ENCODE measurements at places on chromosomes 11 and 22.

- DNase-seq = peak; percentile 55
These were observed 2.4 kb upstream of the ARSA start for GRCh38 chr22:50630376-50630775.

DNA sequence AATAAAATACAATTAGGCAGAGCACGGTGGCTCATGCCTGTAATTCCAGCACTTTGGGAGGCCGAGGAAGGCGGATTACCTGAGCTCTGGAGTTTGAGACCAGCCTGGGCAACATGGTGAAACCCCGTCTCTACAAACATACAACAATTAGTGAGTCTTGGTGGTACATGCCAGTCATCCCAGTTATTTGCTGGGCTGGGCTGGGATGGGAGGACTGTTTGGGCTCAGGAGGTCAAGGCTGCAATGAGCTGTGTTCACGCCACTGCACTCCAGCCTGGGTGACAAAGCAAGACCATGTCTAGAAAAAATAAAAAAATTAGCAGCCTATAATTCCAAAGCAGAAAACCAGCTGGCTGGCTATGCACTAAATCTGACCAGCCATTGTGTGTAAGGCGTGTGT, 35.1 kb downstream of the APOL3 start:
- no peak for DNase-seq

DNA sequence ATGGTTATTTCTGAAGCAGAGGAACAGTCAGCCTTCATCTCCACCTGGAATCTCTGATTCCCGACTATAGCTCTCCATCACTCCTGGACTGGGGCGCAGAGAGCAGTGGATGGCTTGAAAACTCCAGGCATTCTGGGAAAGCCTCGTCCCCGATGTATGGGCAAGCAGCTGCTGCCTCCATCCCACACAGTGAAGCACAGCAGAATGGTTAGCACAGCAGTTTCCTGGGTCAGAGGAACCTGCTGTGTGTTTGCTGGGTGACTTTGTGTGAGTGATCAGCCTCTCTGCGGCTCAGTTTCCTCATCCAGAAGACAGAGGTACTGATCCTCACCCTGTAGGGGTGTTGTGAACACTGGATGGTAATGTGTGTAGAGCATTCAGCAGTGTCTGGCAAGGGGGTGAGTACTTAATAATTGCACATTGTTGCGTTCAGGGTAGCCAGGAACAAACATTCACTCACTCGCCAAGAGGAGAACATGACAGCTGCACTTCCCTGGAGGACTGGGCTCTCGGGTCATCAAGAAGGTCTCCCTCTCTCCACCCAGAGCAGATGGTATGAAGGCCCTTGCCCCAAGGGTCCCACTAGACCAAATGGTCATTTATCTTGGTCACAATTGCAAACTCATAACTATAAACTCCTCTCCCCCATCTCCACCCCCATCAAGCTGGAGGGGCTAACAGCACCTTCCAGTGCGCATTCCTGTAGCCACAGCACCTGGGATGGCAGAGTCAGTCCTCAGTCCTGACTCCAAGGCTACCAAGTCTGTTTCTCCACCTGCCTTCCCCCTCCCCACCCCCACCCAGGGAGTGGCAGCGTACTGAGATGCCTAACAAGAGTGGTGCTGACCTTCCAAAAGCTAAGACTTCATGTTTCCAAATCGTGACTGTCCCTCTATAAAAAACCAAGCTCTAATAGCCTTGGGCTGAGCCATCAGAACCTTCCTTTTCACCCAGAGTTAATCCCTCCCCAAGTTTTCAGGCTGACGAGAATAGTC, 1.5 kb upstream of the CHST1 start:
- DNase-seq = no peak

DNA sequence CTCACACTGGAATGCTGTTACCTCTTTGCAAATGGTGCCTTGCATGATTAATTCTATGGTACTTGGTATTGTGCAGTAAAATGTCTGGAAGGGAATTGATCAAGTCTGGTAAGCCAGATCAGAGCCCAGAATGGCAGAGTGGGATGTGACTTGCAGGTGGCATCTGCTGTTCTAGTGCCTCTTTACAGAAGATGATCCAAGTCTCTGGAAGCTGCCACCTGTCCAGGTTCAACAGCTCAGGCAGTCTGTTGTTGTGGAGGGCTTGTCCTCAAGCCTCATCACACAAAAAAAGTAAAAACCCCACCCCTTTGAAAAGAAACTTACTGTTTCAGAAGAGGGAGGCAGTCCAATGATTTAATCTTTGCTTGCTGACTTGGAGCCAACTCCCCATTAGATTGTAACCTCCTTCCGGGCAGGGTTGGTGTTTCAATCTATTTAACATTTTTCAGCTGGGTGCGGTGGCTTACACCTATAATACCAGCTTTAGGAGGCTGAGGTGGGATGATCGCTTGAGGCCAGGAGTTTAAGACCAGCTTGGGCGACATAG, 17.1 kb downstream of the ZNRF3 start:
- DNase-seq = no peak

GRCh38 chr22:32800994-32801536, 440 bp upstream of the TIMP3 start:
- no peak for DNase-seq

DNA sequence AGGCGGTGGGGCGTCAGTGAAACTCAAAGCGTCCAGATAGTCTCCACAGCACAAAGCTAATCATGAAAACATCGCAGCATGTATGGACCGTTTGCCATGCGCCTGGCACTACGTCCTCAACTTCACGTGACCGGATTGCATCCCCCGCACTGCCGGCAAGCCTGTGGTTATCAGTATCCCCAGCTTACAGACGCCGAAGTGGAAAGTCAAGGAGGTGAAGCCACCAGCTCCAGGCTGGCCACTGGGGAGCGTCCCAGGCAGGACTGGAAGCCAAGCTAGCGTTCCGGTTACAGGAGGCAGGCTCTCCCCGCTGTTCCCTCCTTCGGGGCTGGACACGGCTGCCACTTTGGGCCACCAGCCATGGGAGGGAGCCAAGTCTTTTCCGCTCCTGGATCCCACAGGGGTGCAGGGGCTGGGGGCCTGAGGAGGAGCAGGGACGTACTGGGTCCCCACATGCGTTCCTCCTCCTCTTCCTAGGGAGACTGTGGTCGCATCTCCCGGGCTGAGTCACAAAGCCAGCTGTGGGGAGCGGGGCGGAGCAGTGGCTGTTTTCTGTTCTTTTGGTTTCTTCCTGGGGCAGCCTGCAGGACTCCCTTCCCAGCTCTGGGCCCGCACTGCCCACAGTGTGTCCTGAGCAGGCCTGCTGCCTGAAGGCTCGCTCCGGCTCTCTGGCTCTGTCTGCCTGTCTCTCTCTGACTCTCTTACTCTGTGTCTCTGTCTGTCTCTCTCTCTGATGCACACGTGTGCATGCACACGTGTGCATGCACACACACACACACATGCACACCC, 4.3 kb upstream of the OSBPL5 start:
- peak; percentile 83 for DNase-seq

DNA sequence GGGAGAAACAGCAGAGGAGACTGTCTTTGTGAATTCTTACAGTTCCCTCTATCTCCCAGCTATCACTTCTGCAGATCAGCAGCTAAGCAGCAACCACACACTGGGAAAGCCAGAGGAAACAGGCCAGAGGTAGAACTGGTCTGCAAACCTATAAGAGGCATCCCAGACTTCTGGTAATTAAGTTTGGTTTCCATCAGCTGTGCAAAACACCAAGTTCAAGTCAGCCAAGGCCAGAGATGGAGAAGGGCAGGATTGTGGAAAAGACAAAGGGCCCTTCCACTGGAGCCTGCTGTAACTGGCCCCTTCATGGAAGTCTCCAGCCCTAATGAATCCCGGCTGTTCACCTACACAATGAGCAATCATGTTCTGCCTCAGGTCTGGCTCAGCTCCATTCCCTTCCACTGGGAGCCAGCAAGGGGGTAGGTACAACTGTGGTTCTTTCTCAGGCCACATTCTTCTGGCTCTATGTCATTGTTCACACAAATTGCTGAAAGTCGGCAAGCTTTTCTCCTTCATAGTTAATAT, 4.6 kb upstream of the PAMR1 start:
- DNase-seq = no peak

DNA sequence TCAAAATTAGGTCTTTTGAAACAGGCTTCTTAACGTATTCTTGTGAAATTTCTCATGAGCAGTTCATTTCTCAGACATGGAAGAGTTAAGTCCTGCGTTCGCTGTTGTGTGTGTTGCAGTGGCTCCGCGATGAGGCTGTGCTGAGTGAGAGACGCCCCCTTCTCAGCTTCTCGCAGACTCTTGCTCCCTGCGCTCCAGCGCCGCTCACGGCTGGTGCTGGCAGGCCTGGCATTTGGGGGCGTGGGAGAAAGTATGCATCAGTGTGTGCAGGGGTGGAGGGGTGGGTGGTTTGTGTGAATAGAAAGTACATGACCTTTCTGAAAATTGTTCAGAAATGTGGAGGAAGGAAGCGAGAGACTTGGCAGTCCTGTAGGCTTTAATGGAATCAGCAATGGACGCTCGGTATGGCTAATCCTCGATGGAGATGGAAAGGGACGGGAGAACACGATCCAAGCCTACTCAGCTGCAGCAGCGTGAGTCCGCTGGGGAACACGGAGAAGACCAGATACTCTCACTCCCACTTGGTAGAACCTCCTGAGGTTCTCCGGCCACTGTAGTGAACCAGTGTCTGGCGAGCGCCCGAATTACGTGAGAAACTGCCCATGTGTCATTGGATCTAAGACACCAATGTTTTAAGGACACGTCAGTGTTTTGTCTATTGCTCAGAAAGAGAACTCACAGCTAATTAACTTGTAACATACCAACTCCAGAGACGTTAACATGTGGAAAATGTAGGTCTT, 5.9 kb downstream of the TAB1 start:
- DNase-seq = peak; percentile 52

GRCh38 chr11:90704510-90704909, 481.7 kb upstream of the CHORDC1 start:
- no peak for DNase-seq

DNA sequence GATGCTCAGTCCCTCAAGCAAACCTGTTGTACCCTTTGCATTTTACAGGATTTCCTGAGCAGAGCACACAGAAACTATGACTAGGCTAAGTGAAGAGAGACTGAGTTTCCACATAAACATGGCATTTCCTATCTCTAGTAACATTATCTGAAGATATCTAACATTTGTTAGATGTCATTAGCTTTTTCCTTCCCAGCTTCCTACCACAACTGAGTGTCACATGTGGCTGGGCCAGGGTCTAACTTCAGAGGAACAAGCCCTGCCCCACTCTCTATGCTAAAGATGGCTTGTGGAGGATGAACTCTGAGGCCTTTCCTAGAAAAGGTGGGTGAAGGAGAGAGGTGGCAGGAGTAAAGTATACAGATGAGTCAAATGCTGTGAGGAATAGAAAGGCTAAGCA, 16.5 kb downstream of the C22orf42 start:
- no peak for DNase-seq

DNA sequence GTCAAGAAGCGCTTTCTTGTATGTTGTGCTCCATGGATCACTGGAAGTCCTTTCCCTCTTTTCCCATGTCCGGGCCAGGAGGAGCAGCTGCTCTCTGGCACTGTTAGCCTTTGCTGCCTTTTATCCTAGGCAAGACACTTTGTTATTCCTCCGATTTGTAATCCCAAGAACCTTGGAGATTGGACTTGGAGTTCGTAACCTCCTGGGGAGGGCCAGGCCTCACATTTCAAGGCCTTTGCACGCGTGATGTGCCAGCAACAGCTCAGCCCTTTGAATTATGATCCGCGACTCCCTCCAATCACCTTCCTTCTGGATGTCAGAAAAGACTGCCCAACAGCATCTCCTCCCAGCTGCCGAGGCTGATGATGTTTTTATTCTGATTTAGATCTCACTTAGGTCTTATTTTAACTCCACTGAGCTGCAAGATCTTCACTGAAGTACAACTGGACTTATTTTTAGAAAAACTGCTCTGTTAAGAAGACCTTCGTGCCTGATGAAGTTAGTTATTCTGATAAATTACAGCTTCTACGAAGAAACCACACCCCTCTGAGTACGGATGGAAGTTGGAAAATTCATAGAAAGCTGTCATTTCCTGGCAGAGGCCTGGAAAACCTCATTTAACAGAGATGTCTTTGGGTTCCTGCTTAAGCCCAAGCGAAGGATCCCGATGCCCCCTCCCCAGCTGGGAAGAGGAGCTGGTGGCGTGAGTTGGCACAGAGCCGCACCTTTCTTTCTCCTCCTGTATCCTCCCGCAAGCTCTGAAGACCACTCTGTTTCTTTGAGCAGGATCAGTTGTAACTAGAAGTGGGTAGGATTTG, 62.4 kb downstream of the PARVB start:
- no peak for DNase-seq

DNA sequence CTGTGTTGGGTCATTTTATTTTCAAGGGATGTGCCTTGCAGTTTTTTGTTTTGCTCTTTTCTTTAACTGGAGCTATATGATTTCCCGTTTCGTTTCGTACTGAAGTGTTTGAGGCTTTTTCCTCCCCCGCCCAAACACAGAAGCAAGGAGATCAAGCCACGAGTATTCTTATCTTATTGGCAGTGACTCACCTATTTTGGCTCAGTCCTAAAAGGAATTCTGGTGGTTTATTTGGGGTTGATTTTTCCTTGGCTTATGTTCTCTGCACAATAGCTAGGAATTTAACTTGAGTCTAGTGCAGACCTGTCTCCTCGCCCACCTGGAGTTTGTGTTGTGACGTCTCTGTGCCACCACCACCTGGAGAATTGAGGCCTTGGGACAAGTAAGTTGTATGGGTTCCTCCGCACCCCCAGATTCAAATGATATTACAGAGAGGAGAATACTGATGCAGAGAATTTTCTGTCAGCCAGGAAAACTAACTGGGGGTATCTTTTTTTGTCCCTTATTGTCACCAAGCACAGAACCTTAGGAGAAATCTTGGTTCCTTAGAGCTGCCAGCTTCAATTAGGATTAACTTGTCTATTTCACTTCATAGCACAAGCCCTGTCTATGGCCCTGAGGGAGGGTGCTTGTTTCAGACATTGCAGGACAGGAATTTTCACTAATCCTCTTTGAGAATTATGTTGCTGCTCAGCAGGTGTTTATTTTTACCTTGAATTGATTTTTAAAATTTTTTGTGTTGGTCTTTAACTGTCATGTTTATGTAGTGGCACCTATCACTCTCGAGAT, 90.4 kb upstream of the BIRC3 start:
- no peak for DNase-seq

DNA sequence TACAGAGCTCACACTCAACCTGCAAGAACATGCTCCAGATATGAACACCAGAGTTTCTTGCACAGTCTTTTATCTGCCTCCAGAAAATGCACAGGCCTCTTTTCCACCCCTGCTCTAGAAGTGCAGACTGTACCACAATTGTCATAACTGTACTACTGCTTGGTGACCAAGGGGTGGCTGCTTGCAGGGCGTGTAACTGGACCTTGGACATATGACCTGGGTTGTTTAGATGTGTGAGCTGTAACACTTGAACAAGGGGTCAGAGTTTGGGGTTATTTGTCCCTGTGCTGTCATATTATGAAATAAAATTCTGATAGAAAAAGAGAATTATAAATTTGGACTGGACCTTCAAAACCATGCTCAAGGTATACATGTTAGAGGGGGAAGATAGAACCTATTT, 1185.5 kb downstream of the FAM181B start:
- no peak for DNase-seq

- DNase-seq = no peak
These were observed 485.7 kb upstream of the ANO5 start for GRCh38 chr11:21707116-21707739.
